ENCODE measurements at places on chromosomes 6 and 20. TPM values are rescaled to one million over a fixed set of nuclear protein-coding genes. Genes with fewer than 3 reads are reported as not detected.

- peak; percentile 85 for DNase-seq
Measured at GRCh38 chr20:4375881-4376280, 345.8 kb upstream of the PRND start.

Gene USP49
- total RNA-seq = 0.60 TPM

GRCh38 chr6:46645265-46645664 lies 7.4 kb downstream of the CYP39A1 start:
- no peak for DNase-seq

DNA sequence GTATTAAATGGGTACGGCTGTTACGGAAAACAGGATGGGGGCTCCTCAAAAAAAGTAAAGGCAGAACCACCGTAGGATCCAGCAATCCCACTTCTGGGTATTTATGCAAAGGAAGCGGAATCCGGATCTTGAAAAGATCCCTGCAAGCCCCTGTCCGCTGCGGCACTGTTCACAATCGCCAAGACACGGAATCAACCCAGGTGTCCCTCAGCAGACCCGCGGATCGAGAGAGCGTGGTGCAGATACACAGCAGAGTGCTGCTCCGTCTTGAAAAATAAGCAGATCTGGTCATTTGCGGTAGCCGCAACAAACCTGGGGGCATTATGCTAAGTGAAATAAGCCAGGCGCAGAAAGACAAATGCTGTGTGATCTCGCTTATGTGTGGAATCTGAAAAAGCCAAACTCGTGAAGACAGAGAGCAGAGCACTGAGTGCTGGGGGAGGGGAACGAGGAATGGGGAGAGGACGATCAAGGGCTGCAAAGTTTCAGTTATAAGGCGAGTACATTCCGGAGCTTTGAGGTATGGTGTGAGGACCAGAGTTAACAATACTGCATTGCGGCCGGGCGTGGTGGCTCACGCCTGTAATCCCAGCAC lies 41.3 kb downstream of the NTSR1 start:
- no peak for DNase-seq

DNA sequence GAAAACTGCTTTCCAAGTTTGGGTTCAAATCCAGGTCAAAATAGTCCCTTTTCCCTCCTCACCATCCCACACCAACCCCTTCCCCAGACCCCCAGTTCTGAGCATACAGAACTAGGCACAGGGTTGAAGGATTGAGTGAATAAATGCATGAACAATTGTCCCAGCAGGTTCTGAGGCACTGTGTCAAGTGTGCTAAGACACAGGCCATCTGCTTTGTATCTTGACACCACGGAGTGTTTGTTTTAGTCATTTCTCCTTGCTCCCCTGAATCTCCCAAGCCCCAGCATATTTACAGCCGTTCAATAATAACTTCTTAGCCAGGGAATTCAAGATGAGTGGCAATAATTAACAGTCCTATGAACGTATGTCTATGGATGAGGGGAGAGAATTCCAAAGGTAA lies 102.8 kb upstream of the JARID2 start:
- DNase-seq = no peak

- peak; percentile 29 for DNase-seq
Measured at GRCh38 chr6:12331474-12331873, 41.3 kb downstream of the EDN1 start.

Gene TBXT
- total RNA-seq = not detected

DNA sequence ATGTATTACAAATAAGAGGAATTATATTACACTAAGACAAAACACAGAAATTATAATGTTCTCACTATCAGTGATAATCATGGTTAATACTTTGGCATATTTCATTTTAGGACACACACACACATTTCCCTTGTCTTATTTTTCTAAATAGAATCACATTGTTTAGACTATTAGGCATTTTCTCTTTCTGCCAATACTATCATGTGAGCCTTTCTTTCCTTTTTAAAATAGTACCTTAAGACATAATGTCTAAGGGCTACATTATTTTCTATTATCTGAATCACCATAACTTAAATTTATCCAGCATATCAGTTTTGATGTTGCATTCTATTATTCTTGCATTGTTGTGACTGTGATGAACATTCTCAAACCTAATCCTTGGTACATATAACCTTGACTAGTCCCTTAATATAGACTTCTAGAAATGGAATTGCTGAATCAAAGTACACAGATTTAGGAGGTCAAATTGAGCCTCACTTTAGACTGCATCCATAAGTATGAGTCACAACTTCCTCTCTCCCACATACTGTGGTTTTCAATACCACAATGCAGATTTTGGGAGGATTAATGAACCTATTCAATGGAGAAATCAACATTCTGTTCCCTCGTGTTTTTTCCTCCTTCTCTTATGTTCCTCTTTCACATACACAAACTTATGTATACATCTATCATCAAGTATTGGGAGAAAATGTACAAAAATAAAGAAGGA lies 212.6 kb downstream of the MOXD1 start:
- DNase-seq = peak; percentile 89

- no peak for DNase-seq
Measured at GRCh38 chr6:45420909-45421708, 43.4 kb upstream of the SUPT3H start.

- DNase-seq = no peak
Measured at GRCh38 chr6:33748841-33749240, 2.1 kb upstream of the IP6K3 start.

GRCh38 chr6:3801960-3802359 lies 47.2 kb upstream of the FAM50B start:
- no peak for DNase-seq

- DNase-seq = no peak
Measured at GRCh38 chr6:170289951-170290295, 955 bp downstream of the DLL1 start.

GRCh38 chr6:110328259-110328658 lies 29.9 kb downstream of the METTL24 start:
- no peak for DNase-seq

DNA sequence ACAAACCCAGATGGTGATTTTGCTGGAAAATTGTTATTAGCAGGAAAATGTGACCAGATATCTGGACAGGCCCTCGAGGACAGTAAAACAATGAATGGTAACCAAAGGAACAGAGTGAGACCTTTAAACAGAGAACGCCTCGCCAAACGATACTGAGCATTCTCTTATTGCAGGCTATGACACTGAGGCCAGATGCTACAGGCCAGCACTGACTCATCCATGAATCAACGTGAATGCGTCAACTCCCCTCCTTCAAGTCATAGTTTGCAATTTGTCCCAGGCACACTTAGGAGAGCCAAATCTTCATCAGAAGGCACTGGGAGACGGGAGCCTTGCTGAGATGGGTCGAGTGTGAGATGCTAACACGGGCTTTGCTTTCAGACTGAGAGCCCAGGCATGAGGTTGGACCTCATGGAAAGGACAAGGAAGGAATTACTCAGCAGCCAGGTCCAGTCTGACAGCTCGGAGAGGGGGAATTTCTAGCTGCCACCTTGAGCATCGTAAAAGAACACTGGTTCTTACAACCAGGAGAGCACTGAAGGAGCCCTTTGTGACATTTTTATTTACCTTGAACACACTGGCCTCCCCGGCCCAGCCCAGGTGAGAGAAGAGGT lies 60.7 kb downstream of the BMP7 start:
- DNase-seq = peak; percentile 98

Gene ENPP4
- 0.29 TPM for total RNA-seq

Gene BEND6
- 24.6 TPM for total RNA-seq

GRCh38 chr6:47264775-47265184 lies 44.9 kb downstream of the TNFRSF21 start:
- DNase-seq = no peak

DNA sequence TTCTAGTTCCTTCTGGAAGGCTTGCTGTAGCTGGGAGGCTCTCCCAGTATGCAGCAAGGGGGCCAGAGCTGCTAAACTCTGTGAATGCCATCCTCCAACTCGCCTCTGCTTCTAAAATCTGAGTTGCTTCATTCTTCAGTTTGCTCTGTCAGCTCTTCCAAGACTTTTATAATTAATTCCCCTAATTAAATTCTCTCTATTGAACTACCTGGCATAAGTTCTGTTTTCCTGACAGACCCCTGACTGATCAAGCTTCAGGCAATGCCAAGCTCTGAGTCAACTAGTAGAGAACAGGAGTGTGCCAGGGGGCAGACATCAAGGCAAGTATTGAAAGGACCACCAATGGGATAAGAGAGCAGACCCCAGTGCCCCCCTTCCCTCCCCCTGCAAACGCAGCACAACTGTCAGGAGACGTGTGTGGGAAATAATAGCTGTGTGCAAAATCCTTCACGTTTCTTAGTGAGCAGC lies 109.3 kb upstream of the TAB2 start:
- DNase-seq = no peak

DNA sequence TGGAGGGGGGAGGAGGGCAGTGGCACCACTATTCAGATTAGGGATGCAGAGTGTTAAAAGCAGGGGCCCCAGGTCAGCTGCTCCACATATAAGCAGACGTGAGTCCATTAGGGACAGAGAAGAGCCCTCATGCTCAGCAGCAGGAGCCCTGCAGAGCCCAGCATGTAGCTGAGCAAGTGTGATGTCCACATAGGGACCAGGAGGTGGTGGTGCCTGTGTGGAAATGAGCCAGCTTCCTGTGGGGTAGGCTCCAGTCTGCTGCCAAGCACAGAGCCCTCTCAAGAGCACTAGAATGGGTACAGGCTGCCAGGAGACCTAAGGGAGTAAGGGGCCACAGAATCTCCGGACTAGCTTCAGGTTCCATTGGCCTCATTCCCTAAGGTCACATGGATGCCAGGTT lies 57.9 kb upstream of the MLN start:
- DNase-seq = no peak

DNA sequence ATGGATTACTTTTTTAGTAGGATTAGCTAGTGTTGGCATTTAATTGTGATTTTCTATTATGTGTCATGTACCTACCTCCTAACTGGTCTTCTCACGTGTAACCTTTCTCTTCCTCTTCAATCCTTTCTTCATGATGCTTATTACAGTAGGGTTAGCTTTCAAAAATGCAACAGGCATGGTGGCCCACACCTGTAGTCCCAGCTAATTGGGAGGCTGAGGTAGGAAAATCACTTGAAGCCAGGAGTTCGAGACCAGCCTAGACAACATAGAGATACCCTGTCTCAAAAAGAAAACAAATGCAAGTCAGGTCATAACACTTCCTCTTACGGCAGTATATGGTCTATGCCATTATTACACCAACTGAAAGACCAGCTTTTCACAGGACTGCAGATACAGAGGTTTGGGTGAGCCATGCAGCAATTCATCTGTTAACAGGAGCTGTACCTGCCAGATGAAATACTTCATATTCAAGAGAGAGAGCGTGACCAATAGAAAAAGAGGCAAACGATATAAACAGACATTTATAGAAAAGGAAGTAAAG lies 195.0 kb downstream of the TMEM242 start:
- DNase-seq = no peak

Gene GPR63
- 0.29 TPM for total RNA-seq

DNA sequence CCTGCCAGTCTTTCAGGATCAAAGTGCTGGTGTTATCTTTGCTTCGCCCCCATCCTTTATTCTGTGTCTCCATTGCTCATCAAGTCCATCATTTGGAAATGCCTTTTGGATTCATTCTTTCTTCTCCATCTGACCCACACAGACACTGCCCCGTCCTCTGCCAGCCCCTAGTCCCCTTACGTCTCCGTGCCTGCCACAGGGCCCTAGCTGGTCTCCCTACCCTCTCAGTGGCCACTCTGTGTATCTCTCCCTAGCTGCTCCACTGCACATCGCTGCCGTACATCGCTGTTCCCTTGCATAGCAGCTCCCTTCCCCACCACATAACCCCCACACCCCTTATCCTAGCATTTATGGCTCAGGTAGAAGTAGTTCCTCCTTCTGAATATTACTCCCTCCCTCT lies 15.7 kb downstream of the PPP1R3G start:
- no peak for DNase-seq

- DNase-seq = no peak
Measured at GRCh38 chr20:48034751-48035150, 249.5 kb upstream of the SULF2 start.

DNA sequence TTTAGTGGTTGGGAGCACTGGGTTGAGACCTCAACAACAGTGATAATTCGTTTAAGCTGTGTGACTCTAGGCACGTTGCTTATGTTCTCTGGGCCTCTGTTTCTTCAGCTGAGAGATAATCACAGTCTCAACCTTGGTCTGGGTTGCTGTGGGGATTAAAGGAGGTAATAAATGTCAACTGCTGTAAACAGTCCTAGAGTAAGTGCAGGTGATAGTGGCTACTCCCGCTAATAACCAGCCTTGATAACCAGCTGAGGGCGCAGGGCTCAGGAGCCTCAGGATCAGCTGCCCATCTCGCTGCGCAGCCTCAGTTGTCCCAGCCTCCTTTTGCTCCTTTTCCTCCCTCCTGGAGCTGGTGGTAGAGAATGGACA lies 58.0 kb downstream of the JARID2 start:
- no peak for DNase-seq

Gene LPA
- not detected for total RNA-seq

Gene SH3BGRL2
- 0.59 TPM for total RNA-seq

DNA sequence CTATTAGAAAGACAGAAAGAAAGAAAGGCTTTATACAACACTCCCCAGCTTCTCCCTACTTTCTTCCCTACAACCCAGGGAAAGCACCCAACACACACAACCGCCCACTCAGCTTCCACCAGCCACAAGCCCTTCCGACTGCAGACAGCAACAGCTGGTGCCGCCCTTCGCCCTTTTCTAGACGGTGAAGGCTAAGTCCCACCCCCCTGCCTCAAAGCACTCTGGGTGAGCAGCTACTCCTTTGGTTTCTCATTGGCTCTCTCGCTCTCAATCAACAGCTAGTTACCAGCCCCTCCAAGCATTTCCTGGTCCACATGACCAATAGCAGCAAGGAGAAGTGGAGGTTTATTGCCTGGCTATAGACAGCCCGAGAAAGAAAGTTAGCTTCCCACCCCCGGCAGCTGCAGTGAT lies 230.1 kb upstream of the MOCS1 start:
- peak; percentile 90 for DNase-seq

Gene ZKSCAN8
- total RNA-seq = 12.4 TPM

Gene PRDM1
- total RNA-seq = 4.7 TPM

DNA sequence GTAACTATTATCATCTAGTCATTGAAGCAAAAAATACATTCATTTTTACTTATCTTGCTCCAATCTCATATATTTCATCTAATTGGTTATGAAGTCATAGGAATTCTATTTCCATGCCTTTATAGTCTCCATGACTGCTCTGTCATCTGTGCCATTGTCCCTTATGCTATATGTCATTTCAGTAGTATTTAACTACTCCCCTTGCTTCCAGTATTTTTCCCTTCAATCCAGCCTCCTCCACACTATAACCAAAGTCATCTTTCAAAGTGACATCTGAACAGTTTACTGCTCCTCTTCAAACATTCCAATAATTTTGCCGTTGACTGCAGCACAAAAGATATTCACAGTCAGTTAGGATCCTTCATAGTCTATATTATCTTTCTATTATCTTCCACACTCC lies 216.6 kb upstream of the HS3ST5 start:
- no peak for DNase-seq

- no peak for DNase-seq
Measured at GRCh38 chr20:31826074-31826473, 6.9 kb downstream of the MYLK2 start.

Gene OOEP
- total RNA-seq = not detected

Gene SPTLC3
- 11.4 TPM for total RNA-seq

Gene TINAG
- total RNA-seq = not detected

Gene NMBR
- not detected for total RNA-seq

Data from RPMI7951 (cell line).